Smooth muscle cell of the umbilical artery (primary cell): ENCODE measurements at places on chromosomes 3 and 15. TPM values are rescaled to one million over a fixed set of nuclear protein-coding genes. Genes with fewer than 3 reads are reported as not detected.

Gene PPP4R2
- total RNA-seq: 82.1 and 124 TPM in 2 replicates

Gene TTC21A
- 3.0 and 3.5 TPM in 2 replicates for total RNA-seq

Gene DNAH1
- 3.0 and 5.6 TPM in 2 replicates for total RNA-seq

Gene AP2M1
- total RNA-seq: 561 and 564 TPM in 2 replicates

Gene GAP43
- 0.89 and 14.7 TPM in 2 replicates for total RNA-seq

Gene TGM5
- total RNA-seq: not detected in 2 replicates

Gene GOLGA8N
- 3.5 and 4.8 TPM in 2 replicates for total RNA-seq

Gene GP5
- 0.14 and 0.59 TPM in 2 replicates for total RNA-seq

Gene SCAANT1
- not detected in 2 replicates for total RNA-seq

Gene POLQ
- 0.59 and 5.7 TPM in 2 replicates for total RNA-seq
